ENCODE measurements at places on chromosomes 12 and 14. TPM values are rescaled to one million over a fixed set of nuclear protein-coding genes. Genes with fewer than 3 reads are reported as not detected.

The DGKA gene
- 19.9 TPM for polyA plus RNA-seq

The ACOT6 gene
- 0.39 TPM for polyA plus RNA-seq

The OTX2 gene
- polyA plus RNA-seq, result not detected

The PPM1H gene
- polyA plus RNA-seq, result 27.1 TPM

The AMN1 gene
- 20.5 TPM for polyA plus RNA-seq

DNA sequence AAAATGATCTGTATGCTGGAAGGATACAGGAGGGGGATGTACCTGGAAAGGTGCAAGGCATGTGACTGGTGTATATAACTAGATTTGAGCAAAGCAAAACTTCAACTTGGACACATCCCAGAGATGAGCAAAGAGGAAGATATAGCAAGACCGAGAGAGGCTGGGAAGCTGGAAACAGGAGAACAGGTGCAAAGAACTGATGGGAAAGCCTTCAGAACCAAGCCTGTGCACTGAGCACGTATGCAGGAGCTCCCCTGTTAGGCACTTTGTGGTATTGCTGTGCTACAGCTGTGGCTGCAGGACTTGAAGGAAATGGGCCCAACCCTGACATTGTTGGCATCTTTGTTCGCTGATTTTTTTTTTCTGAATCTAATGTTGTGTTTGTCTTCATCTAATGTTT, 120.7 kb upstream of the PWP1 start:
- no peak for DNase-seq

GRCh38 chr14:105384605-105385321, 13.6 kb upstream of the TEX22 start:
- no peak for DNase-seq

- no peak for DNase-seq
Observed at GRCh38 chr14:104725772-104726548, 1.9 kb downstream of the ADSS1 start.

DNA sequence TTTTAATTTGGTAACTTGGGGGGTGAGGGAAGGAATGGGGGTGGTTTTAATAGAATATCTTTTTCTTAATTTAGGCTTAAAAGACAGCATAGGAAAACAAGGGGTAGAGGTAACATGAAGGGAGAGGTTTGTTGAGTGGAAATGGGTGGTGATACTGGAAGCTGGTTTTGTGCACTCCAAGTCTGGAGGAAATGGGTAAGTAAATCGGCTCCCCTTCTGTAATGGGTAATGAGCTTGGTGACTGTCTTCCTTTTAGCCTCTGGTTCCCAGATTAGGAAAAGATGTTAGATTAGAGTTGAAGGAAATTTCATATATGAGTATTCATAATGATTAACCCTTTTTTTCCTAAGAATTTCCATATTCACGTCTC, 122.1 kb downstream of the SRGAP1 start:
- DNase-seq, result no peak

GRCh38 chr12:130617219-130617618, 98.9 kb downstream of the RIMBP2 start:
- DNase-seq, result no peak

DNA sequence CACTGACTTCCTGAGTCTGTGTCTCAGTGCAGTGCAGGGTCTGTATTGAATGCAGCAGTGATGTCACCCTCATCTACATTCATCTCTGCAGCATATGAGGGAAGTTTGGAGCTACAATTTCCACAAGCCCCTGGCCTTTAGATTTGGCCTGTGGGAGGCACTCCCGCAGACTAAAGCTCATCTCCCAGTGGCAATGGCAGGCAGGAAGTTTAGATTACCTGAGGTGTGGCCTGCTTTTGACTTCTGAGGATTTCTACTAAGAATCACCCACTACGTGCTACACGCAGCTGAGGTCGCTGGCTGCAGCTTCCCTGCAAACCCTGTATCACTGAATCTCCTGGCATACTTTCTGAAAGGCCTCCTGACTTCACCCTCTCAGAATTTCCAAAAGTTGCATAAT, 202.2 kb upstream of the PRKD1 start:
- no peak for DNase-seq

DNA sequence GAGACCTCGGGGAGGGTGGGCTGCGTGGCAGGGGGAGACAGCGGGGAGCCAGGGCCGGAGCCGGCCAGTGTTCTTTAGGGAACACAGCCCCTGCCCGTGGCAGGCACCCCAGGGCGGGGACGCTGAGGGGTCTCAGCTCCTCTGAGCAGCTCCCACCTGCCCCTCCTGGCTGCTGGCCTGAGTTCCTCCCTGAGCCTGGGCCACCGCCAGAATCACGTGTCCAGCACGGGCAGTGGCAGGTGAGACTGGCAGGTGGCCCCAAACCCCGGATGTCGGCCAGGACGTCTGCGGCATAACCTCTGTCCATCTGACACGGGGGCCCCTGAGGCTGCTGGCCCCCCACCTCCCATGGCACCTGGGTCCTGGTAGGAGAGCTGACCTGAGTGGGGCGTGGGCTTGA, 25.1 kb downstream of the NOC4L start:
- DNase-seq, result no peak

DNA sequence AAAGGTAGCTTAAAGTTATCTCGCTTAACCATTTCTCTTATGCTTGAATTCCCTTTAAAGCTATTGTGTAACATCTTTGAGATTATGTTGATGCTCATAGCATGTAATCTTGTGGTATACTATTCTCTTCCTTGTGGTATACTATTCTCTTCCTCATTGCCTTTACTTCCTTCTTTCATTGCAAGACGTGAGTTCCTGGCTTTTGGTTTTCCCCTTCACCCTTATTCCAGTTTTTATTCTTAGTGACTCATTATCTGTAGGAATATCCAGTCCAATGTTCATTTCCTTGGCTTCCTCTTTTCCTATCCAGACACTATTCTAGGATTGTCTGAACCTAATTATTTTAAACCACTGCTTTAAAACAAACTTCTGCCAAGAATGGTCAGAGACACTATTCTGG, 564.0 kb downstream of the CCER1 start:
- DNase-seq, result no peak
